ENCODE measurements at places on chromosomes 3 and 15.

DNA sequence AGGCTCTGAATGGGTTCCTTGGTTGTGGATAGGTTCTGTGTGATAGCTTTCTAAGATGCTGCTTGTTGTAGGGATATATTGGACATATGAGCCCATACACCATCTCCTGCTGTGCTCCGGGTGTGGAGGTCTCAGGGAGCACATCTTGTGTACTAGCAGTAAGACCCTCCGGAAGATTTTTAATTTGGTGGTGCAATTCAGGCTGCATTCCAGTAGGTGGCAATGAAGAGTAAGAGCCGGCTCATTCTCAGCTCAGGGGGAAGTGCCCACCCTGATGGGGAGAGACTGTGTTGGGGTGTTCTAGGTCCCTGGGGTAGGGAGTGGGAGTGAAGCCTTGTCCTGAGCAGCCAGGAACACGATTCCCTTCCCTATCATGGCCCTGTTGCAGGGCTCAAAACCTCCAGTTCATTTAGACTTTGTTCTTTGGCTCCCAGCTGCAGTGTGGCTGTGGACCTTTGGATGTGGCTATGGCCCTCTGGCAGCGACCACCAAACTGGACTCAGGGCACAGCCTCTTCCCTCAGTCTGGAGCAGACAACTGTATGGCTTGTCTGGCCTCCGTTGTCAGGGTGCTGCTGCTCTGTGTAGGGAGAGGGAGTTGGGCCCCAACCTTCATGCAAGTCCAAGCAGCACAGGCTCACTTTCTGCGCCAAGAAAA, 104.7 kb downstream of the UNC13C start:
- peak; percentile 17 for DNase-seq

GRCh38 chr3:25568525-25569078, 96.1 kb downstream of the TOP2B start:
- no peak for DNase-seq

GRCh38 chr15:27585041-27585640, 514.0 kb downstream of the OCA2 start:
- no peak for DNase-seq

DNA sequence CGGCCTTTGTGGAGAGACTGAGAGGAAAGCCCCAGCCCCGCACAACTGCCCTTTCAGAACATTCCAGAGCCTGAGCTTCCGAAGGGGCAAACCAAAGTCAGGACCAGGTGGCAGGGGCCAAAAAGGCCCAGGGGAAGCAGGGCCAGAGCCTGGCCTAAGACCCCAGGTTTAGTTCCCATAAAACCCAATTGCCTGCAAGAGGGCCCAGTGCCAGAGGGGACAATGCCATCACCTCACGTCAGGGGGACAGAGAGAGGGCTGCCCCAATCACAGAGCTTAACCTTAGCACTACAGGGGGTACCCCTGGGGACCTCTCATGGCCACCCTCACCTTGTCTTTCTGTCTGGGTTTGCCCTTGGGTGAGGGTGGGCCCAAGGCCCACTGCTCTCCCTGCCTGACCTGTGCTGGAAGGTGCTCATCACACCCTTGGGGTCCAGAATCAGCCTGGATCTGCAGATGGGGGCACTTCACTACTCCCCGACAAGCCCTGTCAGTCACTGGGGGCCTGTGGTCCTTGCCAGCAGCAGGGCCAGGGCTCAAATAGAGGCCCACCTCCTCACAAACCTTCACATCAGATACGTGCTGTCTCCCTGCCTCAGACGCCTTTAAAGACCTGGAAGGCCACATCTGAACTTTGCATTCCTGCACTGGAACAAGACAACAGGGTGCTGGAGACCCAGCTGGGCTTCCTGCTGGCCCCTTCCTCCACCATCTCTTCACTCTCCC, 3.8 kb downstream of the CALML4 start:
- peak; percentile 14 for DNase-seq

- DNase-seq, result no peak
These were observed 123.7 kb downstream of the ALDH1A2 start for GRCh38 chr15:57941816-57942215.

DNA sequence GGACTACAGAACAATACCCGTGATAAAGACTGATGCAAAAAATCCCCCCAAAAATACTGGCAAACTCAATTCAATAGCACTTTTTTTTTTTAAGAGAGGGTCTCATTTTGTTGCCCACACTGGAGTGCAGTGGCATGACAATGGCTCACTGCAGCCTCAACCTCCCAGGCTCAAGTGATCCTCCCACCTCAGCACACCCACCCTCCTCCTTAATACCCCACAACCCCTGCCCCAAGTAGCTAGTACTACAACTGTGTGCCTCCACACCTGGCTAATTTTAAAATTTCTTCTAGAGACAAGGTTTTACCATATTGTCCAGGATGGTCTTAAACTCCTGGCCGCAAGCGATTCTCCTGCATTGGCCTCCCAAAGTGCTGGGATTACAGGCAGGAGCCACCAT, 11.4 kb downstream of the TOP2B start:
- no peak for DNase-seq

DNA sequence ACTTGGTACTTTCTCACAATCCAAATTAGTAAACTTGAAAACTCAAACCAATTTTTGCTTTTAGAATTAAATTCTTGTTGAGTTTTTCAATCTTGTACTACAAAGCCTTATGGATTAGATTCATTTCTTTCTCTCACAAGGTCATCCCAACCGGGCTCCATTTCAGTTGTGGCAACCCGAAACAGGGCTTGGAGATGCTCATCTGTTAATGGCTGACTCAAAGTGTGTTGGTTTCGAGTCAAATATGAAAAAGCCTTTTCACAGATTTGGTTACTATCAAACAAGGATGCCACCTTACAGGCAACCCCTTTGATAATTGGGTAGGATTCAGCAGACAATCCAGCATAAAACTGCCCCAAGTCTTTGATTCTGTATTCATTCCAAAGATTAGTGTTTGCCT, 1.8 kb downstream of the EPM2AIP1 start:
- no peak for DNase-seq

DNA sequence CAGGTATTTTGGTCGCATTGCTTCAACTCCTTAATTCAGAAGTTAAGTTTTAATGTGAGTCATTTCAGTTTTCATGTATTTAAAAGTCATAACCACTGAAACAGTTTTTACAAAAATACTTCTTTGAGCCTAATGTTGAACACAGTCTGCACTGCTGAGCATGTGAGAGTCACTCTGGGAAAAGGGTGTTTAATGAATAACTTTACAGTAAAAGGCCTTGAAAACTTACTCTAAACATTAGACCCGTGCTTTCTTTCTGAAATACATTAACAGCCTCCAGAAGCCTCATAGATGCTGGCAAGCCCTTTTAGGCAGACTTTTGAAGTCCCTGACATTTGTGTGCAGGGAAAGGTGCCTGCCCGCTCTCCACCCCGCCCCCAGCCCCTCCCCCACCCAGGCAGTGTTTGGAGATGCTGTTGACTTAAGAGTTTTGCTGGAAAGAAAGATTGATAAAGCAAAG, 68.9 kb upstream of the NR2F2 start:
- DNase-seq, result no peak

DNA sequence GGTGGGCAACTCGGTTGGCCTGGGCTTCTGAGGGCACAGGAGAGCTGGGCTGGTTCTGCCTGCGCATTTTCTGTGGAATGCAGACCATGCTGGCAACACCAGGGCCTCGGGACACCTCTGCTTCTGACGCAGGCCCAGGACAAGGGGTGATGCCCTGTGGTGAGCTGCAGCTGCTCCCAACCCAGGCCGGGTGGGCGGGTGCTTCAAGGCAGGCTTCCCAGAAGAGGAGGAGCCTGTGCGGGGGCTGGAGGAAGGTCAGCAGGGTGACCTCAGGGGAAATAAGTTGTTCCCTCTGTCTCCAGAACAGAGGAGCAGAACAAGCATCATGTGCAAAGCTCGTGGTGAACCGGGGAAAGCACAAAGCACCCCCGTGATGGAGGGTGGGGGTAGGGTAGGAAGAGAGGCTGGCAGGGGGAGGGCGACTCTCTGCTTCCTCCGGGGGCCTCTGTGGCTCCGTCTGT, 11.0 kb upstream of the PLXNA1 start:
- no peak for DNase-seq

DNA sequence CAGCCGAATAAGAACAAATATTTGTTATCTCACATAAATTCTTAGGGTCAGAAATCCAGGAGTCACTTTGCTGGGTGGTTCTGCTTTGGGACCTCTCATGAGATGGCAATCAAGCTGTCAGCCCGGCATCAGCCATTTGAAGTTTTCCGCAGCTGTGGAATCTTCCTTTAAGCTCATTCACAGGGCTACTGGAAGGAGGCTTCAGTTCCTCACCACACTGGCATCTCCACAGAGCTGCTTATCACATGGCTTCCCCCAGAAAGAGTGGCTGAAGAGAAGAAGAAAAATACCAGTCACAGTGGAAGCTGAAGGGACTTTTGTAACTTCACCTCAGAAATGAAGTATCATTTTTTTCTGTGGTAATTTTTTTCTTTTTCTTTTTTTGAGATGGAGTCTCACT, 267.7 kb downstream of the CHL1 start:
- DNase-seq, result no peak

DNA sequence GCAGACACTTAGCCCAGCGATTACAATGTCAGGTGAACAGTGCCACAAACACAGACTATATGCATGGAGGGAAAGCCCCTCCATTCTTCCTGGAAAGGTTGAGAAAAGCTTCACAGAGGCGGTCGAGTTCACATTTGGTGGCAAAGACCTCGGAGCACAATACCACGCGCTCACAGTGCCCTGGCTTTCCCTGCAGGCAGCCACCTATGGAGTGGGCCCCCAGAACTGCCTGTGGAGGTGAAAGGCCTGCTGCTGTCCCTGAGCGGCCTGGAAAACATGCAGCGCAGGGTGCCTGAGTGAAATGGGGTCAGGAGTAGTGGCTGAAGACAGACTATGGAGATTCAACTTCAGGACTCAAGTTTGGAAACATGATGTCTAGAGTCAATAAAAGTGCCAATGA, 26.9 kb downstream of the PDIA5 start:
- DNase-seq, result no peak

DNA sequence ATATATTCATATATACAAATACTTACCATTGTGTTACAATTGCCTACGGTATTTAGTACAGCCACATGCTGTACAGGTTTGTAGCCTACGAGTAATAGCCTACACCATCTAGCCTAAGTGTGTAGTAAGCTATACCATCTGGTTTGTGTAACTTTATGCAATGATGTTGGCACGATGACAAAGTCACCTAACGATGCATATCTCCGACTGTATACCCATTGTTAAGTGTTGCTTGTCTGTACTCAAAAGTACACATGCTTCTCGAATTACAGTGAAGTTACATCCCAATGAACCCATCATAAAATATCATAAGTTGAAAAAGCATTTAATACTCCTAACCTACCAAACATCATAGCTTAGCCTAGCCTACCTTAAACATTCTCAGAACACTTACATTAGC, 327.1 kb downstream of the KBTBD8 start:
- no peak for DNase-seq

GRCh38 chr3:30886888-30887287, 7.6 kb downstream of the GADL1 start:
- DNase-seq, result no peak

- DNase-seq, result no peak
These were observed 118.8 kb downstream of the SST start for GRCh38 chr3:187551416-187551815.

DNA sequence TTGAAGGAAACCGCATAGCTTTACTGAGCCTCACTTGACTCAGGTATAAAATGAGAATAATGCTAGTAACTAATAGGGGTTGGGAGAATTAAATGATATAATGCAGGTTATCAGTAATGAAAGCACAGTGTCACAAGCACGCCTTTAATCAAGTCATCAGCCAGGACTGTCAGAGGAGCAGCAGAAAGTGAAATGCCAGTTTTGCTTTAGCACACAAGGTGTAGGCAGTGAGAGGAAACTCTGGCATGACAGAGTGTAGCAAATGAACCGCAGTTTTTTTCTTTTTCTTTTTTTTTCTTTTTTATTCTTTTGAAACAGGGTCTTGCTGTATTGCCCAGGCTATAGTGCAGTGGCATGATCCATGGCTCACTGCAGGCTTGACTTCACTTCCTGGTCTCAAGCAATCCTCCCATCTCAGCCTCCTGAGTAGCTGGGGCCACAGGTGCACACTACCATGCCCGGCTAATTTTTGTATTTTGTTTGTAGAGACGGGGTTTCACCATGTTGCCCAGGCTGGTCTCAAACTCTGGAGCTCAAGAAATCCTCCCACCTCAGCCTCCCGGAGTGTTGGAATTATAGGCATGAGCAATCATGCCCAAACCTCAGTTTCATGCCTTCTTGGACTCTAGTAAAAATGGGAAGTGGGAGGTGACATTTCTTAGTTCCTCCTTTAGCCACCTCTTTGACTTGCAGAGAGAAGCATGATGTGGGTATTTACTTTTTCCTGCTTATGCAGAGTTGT, 9.7 kb upstream of the SCAANT1 start:
- peak; percentile 23 for DNase-seq

GRCh38 chr3:149224736-149225594, 3.3 kb upstream of the CP start:
- DNase-seq, result peak; percentile 59

DNA sequence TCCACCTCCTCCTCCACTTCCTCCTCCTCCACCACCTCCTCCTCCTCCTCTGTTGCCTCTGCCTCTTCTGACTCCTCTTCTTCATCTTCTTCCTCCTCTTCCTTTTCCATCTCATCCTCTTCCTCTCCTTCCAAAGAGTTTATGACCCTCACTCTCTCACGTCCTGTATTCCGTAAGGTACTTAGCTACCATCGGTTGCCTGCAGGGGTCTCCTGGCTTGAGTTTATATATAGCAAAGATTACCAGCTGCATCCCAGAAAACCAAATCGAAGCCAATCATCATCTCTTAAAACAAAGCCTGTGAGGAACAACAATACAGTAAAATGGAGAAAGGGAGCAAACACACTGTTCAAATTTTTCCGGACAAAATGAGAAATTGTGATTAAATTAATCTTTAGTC, 317.4 kb downstream of the C3orf38 start:
- no peak for DNase-seq

GRCh38 chr15:95429345-95429744, 901.2 kb upstream of the NR2F2 start:
- DNase-seq, result no peak

DNA sequence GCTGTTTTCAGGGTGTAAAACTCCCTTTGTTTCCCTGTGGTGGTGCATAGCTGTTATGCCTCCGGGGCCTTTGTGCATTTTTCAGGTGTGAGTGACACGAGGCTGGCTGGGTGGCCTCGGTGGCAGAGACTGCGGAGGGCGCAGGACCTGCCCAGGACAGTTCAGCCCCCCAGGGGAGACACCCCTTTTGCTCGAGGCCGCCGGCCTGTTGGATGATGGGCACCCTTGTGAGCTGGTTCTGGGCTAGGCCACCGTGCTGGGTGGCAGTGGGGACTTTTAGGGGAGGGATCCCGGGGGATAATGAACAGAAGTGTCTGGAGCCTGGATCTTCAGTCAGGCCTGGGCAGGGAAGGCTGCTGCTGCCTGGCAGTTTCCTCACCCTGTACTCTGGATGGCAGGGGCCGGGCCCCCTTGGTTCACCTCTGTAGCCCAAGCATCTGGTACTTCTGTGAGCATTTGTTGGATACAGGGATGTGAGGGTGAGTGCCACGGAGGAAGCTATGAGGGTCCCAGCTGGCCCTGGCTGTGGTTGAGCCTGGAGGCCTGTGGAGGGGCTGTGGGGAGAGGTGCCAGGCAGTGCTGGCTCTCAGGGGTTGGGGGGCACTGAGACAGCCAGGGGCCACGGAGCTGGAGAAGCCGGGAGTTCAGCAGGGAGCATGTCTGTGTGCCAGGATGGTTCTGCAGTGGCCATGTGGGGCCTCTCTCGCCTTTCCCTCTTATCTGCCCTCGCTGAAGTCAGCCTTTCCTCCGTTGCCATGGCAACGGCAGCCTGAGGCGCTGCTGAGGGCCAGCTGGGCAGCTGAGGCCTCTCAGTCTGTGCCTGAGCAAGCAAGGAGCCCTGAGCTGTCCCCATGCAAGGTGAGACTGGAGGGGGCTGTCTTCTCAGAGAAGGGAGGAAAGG, 49.0 kb downstream of the KY start:
- no peak for DNase-seq

- no peak for DNase-seq
These were observed 50.4 kb upstream of the SYN2 start for GRCh38 chr3:11953778-11954177.

All from GM13977 (cell line).